Glutamatergic neuron (in vitro differentiated cells): ENCODE measurements at places on chromosomes 12 and 14. TPM values are rescaled to one million over a fixed set of nuclear protein-coding genes. Genes with fewer than 3 reads are reported as not detected.

Gene TSPAN19
- total RNA-seq: 2.9 TPM

Gene GZMB
- total RNA-seq: not detected

Gene HCAR2
- not detected for total RNA-seq

Gene WSCD2
- 1.4 TPM for total RNA-seq

DNA sequence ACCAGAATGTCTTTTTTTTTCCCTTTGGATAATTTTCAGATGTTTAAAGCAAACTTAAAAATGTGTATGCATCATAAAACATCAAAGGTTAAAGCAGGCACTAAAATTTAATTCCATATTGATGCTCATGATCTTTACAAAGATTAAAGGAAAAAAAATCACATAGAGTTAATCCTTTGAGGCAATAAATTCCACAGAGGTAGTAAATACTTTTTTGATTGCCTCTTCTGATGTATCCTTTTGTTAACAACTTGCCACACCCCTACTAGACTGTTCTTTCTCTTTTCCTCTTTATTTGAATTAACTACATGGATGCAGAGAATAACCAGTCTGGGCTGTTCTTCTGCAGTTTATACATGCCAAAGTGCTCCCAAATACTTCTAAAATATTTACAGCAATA is 45.2 kb upstream of the KCNJ8 start:
- no peak overlapping the region for H3K27ac ChIP-seq
- no peaks in the 10 kb centered on the region for H3K4me1 ChIP-seq
- no peak for DNase-seq
- peaks cover 2% of the 10 kb centered on the region for H3K27me3 ChIP-seq
- H3K36me3 ChIP-seq: no peaks in the 10 kb centered on the region
- H3K4me3 ChIP-seq: no peak overlapping the region

- no peaks in the 10 kb centered on the region for H3K4me1 ChIP-seq
- no peak overlapping the region for H3K27ac ChIP-seq
- no peaks in the 10 kb centered on the region for H3K36me3 ChIP-seq
- H3K4me3 ChIP-seq: no peak overlapping the region
- H3K27me3 ChIP-seq: peaks cover 15% of the 10 kb centered on the region
Observed at GRCh38 chr12:53056901-53057300, 7.0 kb downstream of the TNS2 start.

GRCh38 chr12:45355730-45356129 is 139.8 kb downstream of the ANO6 start:
- H3K4me3 ChIP-seq: no peak overlapping the region
- peaks cover 15% of the 10 kb centered on the region for H3K4me1 ChIP-seq
- H3K27me3 ChIP-seq: no peaks in the 10 kb centered on the region

- no peak overlapping the region for H3K4me3 ChIP-seq
- no peak overlapping the region for H3K27ac ChIP-seq
- H3K4me1 ChIP-seq: peaks cover under 1% of the 10 kb centered on the region
Observed at GRCh38 chr12:114691196-114691595, 7.2 kb upstream of the TBX3 start.

- H3K4me1 ChIP-seq: no peaks in the 10 kb centered on the region
- H3K4me3 ChIP-seq: no peak overlapping the region
- H3K36me3 ChIP-seq: peaks cover 3% of the 10 kb centered on the region
- DNase-seq: no peak
Observed at GRCh38 chr14:69226736-69227135, 33.2 kb upstream of the GALNT16 start.

GRCh38 chr12:2834581-2835491 is at the start of gene NRIP2:
Gene NRIP2, minus strand, starts transcription at chr12:2835035. Its CDS starts 52 bp downstream, at chr12:2834983.
- peaks cover 2% of the 10 kb centered on the region for H3K27me3 ChIP-seq
- H3K36me3 ChIP-seq: peaks cover 11% of the 10 kb centered on the region
- no peak within 1 kb of the TSS for H3K27ac ChIP-seq
- H3K4me1 ChIP-seq: peaks cover 2% of the 10 kb centered on the region

GRCh38 chr14:68104518-68104917 is 284.9 kb downstream of the RAD51B start:
- H3K4me3 ChIP-seq: no peak overlapping the region

- H3K27me3 ChIP-seq: no peaks in the 10 kb centered on the region
- no peak overlapping the region for H3K27ac ChIP-seq
- no peaks in the 10 kb centered on the region for H3K36me3 ChIP-seq
- DNase-seq: peak; percentile 24
Observed at GRCh38 chr12:95820096-95820703, 29.6 kb upstream of the NTN4 start.

DNA sequence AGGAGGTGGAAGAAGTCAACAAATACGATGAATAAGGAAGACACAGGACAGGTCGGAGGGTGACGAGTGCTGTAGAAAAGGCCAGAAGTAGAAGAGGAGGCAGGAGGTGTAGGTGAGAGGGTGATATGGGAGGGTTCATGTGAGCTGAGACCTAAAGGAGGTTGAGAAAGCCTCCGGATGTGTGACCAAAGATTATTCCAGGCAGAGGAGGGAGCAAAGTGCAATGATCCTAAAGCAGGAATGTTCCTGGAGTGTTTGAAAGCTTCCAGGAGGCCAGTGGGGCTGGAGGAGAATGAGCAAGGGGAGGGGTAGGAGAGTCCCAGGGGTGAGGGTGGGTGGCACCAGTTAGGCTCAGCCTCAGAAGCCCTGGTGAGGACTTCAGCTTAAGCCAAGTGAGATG is 216.8 kb downstream of the SLC15A4 start:
- H3K4me1 ChIP-seq: peaks cover 8% of the 10 kb centered on the region
- no peak for DNase-seq
- no peaks in the 10 kb centered on the region for H3K36me3 ChIP-seq
- no peak overlapping the region for H3K4me3 ChIP-seq
- no peak overlapping the region for H3K27ac ChIP-seq
- peaks cover 4% of the 10 kb centered on the region for H3K27me3 ChIP-seq

DNA sequence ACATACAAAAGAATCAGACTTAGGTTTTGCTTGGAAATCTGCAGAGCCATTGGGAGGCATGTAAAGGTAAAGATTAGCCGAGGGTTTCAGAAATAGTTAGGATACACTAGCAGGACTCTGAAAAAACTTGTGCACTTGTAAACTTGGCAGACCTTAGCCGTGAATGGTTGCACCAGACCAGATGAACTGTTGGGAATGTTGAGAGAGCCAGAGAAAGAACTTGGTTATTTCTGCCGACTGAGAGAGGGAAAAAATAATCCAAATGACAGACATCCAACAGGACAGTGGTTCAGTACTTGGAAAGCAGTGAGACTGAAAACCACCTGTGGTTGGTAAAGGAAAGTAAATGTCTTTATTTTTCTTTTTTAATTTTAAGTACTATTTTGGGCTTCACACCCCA is 222.5 kb upstream of the DDHD1 start:
- no peaks in the 10 kb centered on the region for H3K36me3 ChIP-seq
- H3K27me3 ChIP-seq: no peaks in the 10 kb centered on the region

DNA sequence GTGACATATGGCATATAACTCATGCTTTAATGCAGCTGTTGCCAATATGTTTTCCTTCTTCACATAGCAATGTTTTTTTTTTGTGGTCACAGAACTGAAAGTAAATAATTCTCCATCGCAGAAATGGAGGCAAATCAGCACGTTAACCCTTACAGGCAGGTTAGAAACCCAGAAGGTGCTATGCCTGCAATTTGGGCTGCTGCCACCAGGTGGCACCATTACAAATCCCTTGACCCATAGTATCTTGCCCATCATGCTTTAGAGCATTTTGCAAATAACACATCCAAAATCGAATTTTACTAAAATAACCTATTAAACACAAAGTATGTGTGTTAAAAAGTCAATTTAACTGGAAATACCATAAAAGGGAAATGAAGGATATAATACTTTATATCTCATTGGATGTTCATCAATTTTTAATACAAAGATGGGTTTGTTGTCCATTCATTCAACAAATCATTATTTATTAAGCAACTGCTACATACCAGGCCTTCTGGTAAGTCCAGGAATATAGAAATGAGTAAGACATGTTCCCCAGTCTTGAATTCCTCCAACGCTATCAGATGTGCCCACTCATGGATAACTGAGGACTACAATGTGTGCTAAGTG is 340.1 kb downstream of the GLT1D1 start:
- peak; percentile 31 for DNase-seq
- H3K27ac ChIP-seq: no peak overlapping the region
